ENCODE measurements at places on chromosomes 7 and 10.

- no peak for DNase-seq
These were observed 53.1 kb downstream of the RNF32 start for GRCh38 chr7:156693627-156694026.

- no peak for DNase-seq
These were observed 2.7 kb upstream of the ARHGAP22 start for GRCh38 chr10:48607356-48608278.

DNA sequence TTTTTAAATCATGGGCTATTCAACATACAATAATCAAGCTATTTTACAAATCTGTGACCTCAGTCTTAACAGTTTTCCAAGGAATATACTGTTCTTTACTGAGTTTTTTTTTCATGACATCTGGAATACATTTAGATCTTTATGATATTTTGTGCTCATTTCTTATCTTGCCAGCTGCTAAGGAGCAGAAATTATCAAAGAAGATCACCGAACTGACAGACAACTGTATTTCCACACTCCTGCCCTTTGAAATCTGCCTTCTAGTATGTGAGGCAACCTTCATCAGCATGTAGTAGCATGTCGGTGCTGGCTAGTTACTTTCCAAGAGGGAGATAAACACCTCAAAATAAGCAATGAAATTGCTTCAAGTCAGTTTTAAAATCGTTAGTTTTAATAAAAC, 66.4 kb downstream of the NHLRC2 start:
- no peak for DNase-seq

GRCh38 chr10:2079603-2080078, 342.3 kb upstream of the ADARB2 start:
- DNase-seq, result no peak

GRCh38 chr7:41825927-41826480, 123.1 kb upstream of the INHBA start:
- DNase-seq, result no peak

- no peak for DNase-seq
These were observed 1027.7 kb downstream of the LRMDA start for GRCh38 chr10:76459016-76459730.

DNA sequence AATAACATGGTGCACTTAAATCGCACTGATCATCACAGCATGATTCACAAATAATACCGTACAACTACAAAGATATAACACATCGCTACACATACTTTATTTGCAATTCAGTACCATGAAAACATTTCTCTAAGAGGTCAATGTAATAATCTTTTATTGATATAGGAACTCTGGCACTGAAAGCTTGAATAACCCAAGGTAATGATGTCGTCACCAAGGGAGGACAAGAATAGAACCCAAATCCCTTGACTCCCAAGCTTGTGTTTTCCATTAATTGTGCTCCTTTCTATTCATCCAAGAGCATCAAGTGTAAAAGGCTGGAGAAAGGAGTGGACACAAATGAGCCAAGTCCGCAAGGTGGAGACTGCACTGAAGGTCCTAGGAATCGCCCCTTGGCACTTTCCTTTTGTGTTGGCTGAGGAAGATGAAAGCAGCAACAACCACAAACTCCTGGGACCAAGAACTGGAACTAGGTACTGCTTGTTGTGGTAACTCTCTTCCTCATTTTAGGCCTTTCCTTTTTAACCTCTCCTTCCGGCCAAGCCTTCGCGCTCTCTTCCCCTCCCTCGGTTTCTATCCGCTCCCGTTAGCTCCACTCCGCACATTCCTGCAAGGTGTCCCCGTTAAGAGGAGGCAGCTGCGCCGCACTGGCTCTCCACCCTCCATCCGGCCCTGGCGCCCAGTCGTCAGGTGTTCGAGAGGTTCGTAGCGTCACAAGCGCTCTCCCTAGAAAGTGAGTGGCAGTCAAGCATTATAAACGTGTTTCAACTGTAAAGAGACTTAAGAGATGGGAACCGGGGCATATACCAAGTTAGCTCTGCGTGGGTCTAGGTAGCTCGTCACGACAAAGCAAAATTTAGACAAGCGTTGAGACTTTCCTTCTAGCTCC, 1.0 kb upstream of the CBLL1 start:
- no peak for DNase-seq

DNA sequence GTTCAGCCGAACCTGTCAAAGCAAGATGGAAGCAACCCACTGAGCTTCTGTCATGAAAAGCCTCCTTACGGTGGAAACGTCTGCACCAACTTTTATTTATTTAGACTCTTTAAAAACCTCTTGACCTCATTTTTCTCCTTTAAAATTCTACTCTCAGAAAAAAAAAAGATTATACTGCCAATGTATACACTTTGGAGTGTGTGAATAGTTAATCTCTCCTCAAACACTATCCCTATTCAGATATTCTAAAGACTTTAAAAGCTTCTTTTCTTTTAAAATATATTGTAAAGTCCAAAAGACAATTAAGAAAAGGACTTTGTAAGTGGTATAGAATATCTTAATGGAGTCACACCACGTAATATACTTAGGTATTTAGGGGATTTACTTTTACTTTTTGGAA, 335.2 kb upstream of the SEMA3D start:
- no peak for DNase-seq

DNA sequence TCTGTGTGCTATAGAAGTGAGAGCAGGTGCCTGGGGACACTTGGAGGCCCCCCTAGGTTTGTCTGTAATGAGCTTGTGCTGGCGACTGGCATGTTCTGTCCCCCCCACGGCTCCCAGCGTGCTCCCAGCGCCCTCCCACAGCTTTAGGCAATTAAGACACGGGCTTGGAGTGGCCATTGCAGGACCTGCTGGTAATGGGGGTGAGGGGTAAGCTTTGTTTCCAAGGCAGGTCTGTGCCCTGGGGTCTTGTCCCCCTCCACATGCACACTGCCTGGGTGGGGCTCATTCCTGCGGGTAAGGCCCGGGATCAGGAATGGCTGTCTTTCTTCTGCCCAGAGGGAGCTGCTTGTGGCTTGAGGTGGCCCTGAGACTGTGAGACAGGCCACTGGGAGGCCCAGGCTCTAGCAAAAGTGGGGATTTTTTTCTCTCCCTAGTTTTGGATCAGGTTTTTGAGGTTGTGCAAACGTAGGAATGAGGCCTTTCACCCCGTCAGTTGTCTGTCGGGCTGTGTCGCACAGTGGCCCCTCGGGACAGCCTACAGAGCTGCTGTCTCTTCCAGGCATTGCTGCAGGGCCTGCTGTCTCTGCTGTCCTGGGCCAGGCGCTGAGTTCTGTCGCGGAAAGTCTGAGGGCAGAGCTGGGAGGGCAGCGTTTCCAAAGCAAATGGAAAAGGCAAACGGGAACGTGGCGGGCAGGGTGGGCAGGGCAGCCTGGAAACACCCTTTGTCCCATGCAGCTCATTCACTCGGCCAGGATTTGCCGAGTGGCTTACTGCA, 107.4 kb downstream of the LHPP start:
- no peak for DNase-seq

DNA sequence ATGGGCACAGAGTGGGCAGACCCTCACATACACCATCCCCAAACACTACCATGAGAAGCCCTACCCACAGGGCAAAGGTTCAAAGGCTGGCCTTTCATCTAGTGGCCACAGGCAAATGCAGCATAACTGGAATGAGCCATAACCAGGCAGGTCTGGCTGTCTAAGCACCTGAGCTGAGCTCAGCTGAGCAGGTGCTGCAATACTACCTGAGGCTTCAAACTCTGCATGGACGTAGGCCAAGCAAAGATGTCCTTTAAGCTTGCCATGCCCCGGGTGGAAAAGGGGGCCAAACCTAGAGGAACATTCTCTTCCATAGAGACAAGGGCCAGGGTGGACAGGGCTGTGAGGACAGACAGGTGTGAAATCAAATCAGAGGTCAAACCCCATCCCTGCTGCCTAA, 65.3 kb upstream of the CAMK2B start:
- DNase-seq, result no peak

- no peak for DNase-seq
These were observed 135.4 kb downstream of the EVX1 start for GRCh38 chr7:27377988-27378387.

- DNase-seq, result no peak
These were observed 141.5 kb upstream of the NPVF start for GRCh38 chr7:25369786-25370185.

GRCh38 chr10:122373721-122374120, 787 bp upstream of the PLEKHA1 start:
- no peak for DNase-seq

DNA sequence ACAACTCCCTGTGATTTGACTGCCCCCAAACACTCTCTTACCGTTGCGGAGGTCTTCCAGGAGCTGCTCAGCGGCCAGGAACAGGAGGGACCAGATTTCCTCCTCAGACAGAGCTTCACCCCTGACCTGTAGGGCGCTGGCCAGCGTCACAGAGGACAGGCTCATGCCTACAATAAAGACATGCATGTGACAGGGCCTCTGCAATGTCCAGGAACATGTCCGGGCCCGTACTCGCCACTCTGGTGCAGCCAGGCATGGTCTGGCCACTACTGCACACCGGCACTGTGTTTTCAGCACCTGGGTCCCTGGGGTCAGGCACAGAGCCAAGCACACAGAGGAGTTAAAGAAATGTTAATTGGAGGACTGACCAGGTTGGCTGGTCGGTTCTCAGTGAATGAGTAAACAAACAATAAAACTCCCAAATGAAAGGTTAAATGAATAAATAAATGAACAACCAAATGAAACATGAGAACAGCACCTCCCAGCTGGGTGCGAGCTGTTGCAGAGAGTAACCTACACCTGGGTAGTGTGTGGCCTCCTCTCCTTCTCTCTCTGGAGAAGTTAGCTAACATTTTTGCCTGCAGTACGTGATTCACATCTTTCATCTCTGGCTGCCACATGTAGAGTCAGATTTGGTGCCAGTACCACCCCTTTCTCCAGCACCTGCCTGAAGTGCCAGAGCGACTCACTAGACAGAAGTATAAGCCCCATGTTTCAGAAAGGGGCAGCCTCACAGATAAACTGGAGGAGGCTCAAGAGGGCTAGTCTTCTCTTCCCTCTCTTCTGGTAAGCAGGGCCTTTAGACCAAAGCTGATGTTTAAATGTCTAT, 22.8 kb downstream of the FRMPD2 start:
- DNase-seq, result no peak

- no peak for DNase-seq
These were observed 242.4 kb upstream of the KIAA1217 start for GRCh38 chr10:23966504-23967051.

- no peak for DNase-seq
These were observed 16.0 kb upstream of the SLC29A3 start for GRCh38 chr10:71302874-71303568.

GRCh38 chr7:45863715-45864114, 9.2 kb downstream of the CCDC201 start:
- no peak for DNase-seq
